ENCODE measurements at places on chromosomes 4 and X. TPM values are rescaled to one million over a fixed set of nuclear protein-coding genes. Genes with fewer than 3 reads are reported as not detected.

DNA sequence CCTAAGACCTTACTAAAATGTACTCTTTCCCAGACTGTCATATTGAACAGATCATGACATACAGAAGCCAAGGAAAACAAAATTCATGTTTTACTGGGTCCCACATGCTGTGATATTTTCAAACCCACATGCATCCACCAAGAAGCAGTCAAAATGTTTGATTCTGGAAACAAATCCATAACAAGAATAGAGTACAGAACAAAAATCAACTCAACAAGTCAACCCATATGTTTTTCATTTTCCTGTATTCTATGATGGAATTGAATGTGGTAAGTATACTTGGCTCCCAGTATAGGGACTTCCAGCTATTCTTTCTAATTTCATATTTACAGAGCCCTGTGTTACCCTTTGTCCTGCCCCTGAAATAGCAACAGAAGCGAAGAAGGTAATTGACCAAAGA is 106.8 kb downstream of the COL25A1 start:
- H3K27ac ChIP-seq: no peak overlapping the region

DNA sequence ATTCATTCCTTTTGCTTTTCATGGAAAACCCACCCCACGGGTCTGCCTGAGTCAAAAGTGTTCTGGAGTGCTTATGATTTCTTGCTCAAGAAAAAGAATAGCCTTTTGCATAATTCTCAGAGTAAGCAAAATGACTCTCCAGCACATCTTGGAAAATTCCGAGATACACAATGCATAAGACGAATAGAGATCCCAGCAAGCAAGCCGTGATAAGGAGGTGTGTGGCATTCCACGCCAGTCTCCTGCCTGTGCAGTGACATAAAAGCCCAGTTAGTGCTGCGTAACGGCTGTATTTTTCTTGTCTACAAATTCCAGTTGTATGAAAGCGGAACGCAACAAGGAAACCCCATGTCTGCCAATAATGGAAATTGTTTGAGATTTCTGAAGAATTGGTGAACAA is 237.9 kb upstream of the GATB start:
- H3K4me3 ChIP-seq: no peak overlapping the region
- DNase-seq: no peak
- no peaks in the 10 kb centered on the region for H3K27me3 ChIP-seq
- no peak overlapping the region for H3K27ac ChIP-seq

DNA sequence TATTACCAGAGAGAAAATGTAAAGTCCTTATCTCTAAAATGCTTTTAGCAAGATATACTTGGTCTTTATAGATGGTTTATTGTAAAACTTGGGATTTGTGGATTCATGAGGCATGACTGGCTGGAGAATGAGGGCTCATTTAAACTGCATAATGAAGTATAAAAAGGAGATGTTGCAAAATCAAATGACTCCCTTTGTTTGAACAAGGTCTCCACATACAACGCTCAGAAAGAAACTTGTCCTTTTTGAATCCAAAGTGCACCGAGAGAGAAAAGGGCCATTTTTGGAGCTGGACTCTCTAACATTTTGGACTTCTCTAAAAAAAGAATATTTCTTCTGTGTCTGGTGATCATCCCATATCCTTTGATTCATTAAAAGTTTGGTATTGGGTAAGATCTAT is 7.7 kb upstream of the EIF1AX start:
- H3K4me1 ChIP-seq: no peaks in the 10 kb centered on the region
- no peak overlapping the region for H3K4me3 ChIP-seq
- no peak overlapping the region for H3K27ac ChIP-seq
- no peaks in the 10 kb centered on the region for H3K36me3 ChIP-seq

- no peak overlapping the region for H3K27ac ChIP-seq
- H3K27me3 ChIP-seq: no peaks in the 10 kb centered on the region
- no peak for DNase-seq
- no peak overlapping the region for H3K4me3 ChIP-seq
- no peaks in the 10 kb centered on the region for H3K4me1 ChIP-seq
Observed at GRCh38 chr4:87574996-87575395, 33.3 kb upstream of the DSPP start.

GRCh38 chr4:101014417-101014816 is 332.9 kb downstream of the PPP3CA start:
- H3K4me1 ChIP-seq: peaks cover 12% of the 10 kb centered on the region
- H3K4me3 ChIP-seq: no peak overlapping the region
- no peaks in the 10 kb centered on the region for H3K27me3 ChIP-seq

- H3K4me3 ChIP-seq: no peak overlapping the region
- peaks cover 64% of the 10 kb centered on the region for H3K4me1 ChIP-seq
- H3K27me3 ChIP-seq: no peaks in the 10 kb centered on the region
- no peaks in the 10 kb centered on the region for H3K36me3 ChIP-seq
- no peak for DNase-seq
Observed at GRCh38 chr4:107896158-107896645, 35.1 kb upstream of the CYP2U1 start.

DNA sequence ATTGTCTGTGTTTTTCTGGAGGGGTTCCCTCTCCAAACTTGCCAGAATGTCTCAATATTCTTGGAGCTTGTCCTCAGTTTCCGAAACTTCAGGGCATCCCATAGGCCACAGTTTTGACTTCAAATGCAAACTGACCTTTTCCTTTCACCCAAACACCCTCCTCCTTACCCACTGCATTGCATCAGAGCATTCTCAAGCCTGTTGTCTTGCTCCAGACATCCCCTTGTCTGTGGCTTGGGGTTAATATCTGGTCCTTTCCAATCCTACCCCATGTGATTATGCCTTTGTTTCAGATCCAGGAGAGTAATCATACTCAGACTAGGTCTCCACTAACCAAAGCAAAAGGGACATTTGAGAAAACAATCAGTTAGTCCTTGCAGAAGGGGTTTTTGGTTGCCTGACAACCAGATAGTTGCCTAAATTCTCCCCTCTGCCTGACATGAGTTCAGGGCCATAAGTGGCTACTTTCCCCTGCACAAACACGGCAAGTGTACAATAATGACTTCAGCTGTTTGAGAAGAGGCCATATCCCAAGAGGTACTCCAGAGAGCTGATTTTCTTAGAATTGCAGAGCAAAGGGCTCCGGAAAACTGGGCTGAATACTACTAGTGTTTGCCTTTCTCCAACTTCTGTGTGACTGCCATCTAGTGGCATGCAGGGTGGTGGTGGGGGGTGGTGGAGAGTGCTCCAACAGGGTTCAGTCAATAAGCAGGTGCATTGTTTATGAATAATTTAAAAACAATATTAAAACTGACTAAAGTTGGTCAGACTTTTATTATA is 130.2 kb downstream of the CHRDL1 start:
- no peak for DNase-seq
- no peaks in the 10 kb centered on the region for H3K27me3 ChIP-seq
- no peaks in the 10 kb centered on the region for H3K4me1 ChIP-seq
- no peak overlapping the region for H3K4me3 ChIP-seq
- H3K27ac ChIP-seq: no peak overlapping the region

GRCh38 chr4:107408968-107409367 is 311.1 kb downstream of the PAPSS1 start:
- no peaks in the 10 kb centered on the region for H3K4me1 ChIP-seq
- no peak overlapping the region for H3K4me3 ChIP-seq
- H3K36me3 ChIP-seq: no peaks in the 10 kb centered on the region
- H3K27ac ChIP-seq: no peak overlapping the region
- no peaks in the 10 kb centered on the region for H3K27me3 ChIP-seq
- DNase-seq: no peak

Gene ACSL1
- total RNA-seq: 40.4 TPM
